Pulmonary artery endothelial cell (primary cell): ENCODE measurements at places on chromosomes 13 and 19. TPM values are rescaled to one million over a fixed set of nuclear protein-coding genes. Genes with fewer than 3 reads are reported as not detected.

GRCh38 chr19:33604651-33605050, 17.1 kb upstream of the CHST8 start:
- DNase-seq, result no peak

- no peak for DNase-seq
These were observed 9.0 kb upstream of the UFM1 start for GRCh38 chr13:38340624-38341023.

GRCh38 chr19:48170817-48171347, 402 bp downstream of the ZSWIM9 start:
- DNase-seq, result no peak

DNA sequence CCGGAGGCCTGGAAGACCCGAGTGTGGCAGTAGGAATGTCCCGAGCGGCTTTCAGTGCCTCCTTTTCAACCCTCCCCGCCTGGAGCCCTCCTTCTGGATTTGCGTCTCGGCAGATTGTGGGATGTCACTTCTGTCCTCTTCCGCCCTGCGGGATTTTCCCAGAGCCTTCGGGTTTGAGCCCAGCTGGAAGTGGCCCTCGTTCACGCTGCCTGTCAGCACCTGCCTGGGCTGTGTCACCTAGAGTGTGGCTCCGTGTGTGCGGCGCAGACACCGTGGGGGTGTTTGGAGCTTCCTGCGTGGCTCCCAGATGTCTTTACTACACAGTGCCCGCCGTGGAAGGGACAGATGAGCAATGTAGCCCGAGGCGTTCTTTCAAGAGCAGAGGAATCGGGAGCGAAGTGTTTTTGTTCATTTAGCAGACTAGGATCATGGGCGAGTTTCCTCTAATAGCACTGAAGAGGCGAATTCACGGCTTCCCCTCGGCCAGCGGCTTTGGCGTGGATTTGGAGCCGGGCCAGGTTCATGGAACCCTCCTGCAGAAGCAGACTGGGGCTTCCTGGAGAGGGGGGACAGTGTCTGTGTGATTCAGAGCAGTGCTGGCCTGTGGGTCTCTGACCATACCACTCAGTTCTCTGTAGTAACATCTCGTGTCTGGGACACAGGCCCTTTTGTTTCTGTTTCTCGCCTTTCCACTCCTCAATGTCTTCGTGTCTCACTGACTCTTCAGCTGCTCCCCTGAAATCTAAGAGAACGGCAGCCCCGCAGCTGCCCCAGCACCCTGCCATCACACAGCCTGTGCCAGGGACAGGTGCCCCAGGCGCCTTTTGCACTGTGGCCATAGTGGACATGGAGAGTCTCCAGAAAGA, 68.0 kb downstream of the KDM4B start:
- DNase-seq, result peak; percentile 29

Gene ZFR2
- not detected in 2 replicates for total RNA-seq

Gene KIRREL2
- 0.04 TPM in 1 of 2 replicates, not detected in the other for total RNA-seq

DNA sequence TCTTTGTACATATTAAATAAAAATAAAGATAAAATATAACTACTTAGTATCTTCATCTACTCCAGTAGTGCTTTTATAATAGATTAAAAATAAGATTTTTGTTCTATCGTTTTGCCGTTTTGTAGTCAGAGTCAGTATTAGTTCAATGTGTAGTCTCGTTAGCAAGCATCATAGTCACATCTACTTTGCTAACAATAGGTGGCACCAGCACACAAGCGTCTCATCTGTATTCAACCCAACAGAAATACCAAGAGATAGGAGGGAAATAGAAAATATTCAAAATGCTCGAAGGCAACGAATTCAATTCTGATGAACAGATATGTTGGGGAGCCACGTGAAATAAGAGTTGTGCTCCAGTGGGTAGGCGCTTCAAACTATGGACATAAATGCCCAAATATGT, 21.4 kb upstream of the MICU2 start:
- DNase-seq, result no peak

- no peak for DNase-seq
These were observed 145.6 kb upstream of the KLHL1 start for GRCh38 chr13:70253834-70254233.

- DNase-seq, result no peak
These were observed 488 bp upstream of the EEF2 start for GRCh38 chr19:3985643-3986259.

- DNase-seq, result peak; percentile 79
These were observed 6.6 kb upstream of the DHDH start for GRCh38 chr19:48926909-48927308.

DNA sequence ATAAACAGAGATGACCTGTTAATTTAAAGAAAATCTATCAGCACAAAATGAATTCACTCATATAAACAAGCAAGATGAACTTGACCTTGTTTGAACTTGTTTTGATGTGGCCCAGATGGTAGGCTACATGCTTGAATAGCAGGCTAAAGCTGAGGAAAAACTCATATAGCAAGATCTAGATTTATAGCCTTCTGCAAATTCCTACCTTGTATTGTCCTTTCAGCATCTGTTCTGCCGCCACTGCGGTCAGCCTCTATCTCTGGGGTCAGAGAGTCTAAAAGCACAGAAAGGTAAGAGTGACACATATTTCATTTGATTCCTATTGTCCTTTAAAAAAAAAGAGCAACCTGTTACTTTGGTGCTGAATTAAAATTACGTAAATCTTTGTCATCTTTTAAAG, 392.1 kb downstream of the DACH1 start:
- no peak for DNase-seq

- DNase-seq, result no peak
These were observed 195.0 kb upstream of the STARD13 start for GRCh38 chr13:33480561-33480960.

Gene ZNF30
- 3.2 and 5.0 TPM in 2 replicates for total RNA-seq

DNA sequence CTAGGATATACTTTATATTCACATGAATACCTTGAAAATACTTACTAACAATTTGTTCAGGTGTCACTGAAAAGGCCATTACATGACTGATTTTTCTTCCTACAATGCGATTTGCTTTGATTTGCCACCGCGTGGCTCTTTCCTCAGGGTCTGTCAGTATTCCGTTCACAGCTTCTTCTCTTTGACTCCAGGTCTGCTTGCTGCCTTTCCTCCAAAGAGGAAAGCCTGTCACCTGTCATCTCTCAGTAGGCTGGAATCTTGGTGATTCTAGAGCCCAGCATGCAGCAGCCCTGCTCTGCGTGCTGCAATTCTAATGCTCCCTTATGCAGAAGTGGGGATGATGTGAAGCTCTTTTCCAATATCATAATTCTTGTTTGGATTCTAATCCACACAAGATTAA, 33.6 kb upstream of the SIAH3 start:
- no peak for DNase-seq

- DNase-seq, result no peak
These were observed 83.3 kb upstream of the TNFSF11 start for GRCh38 chr13:42490676-42491075.

- DNase-seq, result no peak
These were observed 160.2 kb downstream of the SLC7A1 start for GRCh38 chr13:29435125-29435911.

Gene S1PR5
- total RNA-seq, result not detected in 2 replicates

Gene HAUS8
- total RNA-seq, result 5.0 and 7.8 TPM in 2 replicates

DNA sequence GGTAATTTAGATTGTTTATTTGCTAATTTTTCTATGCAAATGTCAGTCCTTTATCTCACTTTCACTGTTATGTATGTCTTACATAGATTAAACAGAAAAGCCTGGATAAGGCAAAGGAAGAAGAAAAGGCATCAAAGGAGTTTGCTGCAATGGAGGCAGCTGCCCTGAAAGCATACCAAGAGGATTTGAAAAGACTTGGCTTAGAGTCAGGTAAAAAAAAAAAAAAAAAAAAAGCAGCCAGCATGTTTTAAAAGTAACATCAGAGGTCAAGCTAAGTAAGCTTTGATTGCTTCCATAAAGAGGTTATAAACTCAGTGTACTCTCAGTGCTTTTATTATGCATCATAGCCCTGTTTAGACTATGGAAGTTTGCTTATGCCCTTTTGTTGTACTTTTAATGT, 3.8 kb downstream of the WBP4 start:
- DNase-seq, result no peak

Gene KLC3
- 0.07 TPM in 2 replicates for total RNA-seq

DNA sequence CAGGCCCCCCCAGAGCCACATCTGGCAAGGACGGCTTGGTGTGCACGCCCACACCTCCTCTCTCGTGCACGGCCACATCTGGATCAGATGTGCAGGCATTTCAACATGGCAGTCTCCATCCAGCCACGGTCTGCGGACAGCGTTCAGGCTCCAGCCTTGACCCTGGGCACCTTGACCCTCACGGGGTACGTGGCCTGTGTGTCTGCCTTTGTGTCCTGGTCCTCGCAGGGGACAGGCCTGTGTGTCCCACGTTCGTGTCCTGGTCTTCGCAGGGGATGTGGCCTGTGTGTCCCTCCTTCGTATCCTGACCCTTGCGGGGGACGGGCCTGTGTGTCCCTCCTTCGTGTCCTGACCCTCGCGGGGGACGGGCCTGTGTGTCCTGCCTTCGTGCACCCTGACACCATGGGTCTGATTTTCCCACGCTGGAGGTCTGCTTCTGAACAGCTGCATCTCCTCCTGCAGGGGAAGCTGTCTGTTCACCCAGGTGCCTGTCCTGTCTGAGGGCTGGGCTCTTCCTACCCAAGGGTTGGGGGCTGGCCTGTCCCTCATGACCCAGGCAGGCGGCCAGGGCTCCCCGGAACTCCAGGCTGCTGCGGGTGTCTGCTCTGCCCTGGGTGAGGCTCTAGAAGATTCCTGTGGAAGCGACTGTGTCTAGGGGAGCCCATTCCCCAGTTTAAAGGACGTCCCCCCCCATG, 25.3 kb downstream of the RASA3 start:
- DNase-seq, result no peak

GRCh38 chr13:97540696-97541095, 106.7 kb downstream of the RAP2A start:
- no peak for DNase-seq

Gene ZNF135
- 0.46 and 3.2 TPM in 2 replicates for total RNA-seq

Gene CEACAM8
- total RNA-seq, result not detected in 2 replicates

Gene CCL25
- not detected in 2 replicates for total RNA-seq

Gene ZNF534
- 0.07 TPM in 1 of 2 replicates, not detected in the other for total RNA-seq

Gene PGLYRP2
- 0.04 TPM in 1 of 2 replicates, not detected in the other for total RNA-seq

GRCh38 chr19:53311044-53311443, 22.5 kb upstream of the ZNF845 start:
- DNase-seq, result no peak

- no peak for DNase-seq
These were observed 575.6 kb downstream of the EFNB2 start for GRCh38 chr13:105959876-105960275.

DNA sequence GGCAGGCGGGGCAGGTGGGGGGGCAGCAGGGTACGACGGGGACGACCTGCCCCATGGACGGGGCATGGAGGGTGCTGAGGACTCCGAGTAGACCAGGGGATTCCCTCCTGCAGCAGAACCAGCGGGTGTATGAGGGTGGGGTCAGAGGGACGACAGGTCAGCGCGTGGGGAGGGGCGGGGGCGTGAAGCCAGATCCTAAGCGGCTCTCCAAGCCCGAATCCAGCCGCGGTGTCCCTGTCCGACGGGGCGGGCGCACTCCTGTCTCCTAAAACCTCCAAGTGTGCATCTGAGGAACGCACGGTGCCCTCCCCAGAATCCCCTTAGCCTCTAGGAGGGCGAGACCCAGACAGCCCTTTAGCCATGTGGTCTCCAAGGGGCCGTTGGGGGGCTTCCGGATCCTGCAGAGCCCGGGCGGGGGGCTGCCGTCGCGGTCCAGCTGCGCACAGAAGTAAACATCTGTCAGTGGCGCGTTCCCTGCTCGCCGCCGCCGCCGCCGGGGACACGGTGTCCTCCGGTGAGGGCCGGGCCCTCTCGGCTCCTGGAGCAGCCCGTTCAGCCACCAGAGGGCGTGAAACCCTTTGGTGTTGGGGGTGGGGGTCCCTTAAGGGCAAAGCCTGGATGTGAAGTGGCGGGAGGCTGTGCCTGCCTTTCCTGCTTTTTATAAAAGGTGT, 730 bp downstream of the NRTN start:
- DNase-seq, result no peak

DNA sequence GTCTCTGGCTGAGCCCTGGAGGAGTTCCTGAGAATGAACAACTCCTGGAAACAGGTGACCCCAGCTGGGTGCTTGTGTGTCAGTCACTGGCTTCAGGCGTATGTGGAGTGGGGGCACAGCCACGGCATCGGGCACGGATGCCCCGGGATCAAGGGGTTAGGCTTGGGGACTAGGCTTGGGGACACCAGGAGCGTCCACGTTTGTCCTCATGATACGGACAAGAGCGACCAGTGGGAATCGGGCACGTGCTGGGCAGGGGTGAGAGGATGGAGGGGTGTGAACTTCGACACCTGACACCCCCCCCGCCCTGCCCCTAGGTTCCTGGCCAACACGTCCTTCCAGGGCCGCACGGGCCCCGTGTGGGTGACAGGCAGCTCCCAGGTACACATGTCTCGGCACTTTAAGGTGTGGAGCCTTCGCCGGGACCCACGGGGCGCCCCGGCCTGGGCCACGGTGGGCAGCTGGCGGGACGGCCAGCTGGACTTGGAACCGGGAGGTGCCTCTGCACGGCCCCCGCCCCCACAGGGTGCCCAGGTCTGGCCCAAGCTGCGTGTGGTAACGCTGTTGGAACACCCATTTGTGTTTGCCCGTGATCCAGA, 4.1 kb downstream of the GRIN3B start:
- no peak for DNase-seq

GRCh38 chr19:46721269-46722003, 4.5 kb upstream of the PRKD2 start:
- no peak for DNase-seq

- DNase-seq, result peak; percentile 36
These were observed 5.7 kb downstream of the ZNF574 start for GRCh38 chr19:42081584-42082203.

DNA sequence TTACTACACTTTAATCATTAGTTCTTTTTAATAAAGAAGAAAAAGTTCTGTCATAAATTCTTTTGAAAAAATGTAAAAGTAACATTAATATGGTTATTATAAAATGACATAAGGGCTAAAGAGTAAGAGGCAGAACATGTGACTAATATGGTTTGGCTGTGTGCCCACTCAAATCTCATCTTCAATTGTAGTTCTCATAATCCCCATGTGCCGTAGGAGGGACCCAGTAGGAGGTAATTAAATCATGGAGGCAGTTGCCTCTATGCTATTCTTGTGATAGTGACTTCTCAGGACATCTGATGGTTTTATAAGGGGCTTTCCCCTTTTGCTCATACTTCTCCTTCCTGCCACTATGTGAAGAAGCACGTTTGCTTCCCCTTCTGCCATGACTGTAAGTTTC, 104.5 kb downstream of the UGGT2 start:
- no peak for DNase-seq

- no peak for DNase-seq
These were observed 23.2 kb upstream of the MTUS2 start for GRCh38 chr13:28796938-28797257.

Gene IER2
- total RNA-seq, result 24.4 and 27.4 TPM in 2 replicates

- no peak for DNase-seq
These were observed 66.0 kb upstream of the TPP2 start for GRCh38 chr13:102530751-102531150.

DNA sequence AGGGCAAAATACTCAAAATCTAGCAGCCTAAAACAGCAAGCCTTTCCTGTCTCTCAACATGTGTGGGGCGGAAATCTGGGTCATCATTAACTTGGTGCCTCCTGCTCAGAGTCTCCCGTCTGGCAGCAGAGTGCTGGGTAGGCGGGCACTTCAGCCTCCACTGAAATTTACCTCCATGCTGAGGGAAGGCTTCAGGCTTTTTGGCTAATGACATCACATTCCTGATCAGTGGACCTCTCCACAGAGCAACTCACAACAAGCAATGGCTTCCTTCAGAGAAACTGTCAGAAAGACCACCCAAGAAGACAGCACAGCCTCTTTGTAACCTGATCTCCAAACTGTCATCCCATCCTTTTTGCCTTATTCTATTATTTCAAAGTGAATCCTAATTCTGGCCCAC, 1109.0 kb downstream of the UQCRFS1 start:
- no peak for DNase-seq

GRCh38 chr19:15588265-15588664, 26.8 kb upstream of the CYP4F8 start:
- no peak for DNase-seq
